Metanephros (tissue), 2 donors: ENCODE measurements at places on chromosomes 11 and 22. TPM values are rescaled to one million over a fixed set of nuclear protein-coding genes. Genes with fewer than 3 reads are reported as not detected.

Gene HSPB2
- total RNA-seq, result 3.2 TPM

Gene OR51B4
- total RNA-seq, result 1.5 TPM

Gene MMP12
- total RNA-seq, result 1.6 TPM

Gene FGF4
- not detected for total RNA-seq

Gene SYCE3
- 0.58 TPM for total RNA-seq

Gene C11orf97
- total RNA-seq, result 0.53 TPM

Gene SEPTIN3
- total RNA-seq, result 1.5 TPM

Gene TRIM48
- not detected for total RNA-seq

Gene AQP11
- 2.4 TPM for total RNA-seq
